ENCODE measurements at places on chromosomes 2 and 18.

DNA sequence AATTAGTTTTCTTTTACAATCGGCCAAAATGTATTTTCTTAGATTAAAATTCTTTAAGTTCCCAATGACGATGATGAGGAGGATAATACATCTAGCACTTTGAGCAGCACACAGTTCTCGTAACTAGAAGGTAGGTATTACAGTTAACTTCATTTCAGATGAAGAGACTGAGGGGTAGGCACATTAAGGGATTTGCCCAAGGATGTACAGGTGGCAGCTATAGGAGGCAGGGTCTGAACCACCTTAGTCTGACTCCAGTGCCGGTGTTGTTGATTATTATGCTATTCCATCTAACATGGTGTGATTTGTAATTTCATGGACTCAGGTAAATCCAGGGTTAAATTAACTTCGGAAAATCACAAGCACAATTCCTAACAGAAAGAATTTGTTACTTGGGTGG, 1.1 kb downstream of the CD28 start:
- DNase-seq: no peak

DNA sequence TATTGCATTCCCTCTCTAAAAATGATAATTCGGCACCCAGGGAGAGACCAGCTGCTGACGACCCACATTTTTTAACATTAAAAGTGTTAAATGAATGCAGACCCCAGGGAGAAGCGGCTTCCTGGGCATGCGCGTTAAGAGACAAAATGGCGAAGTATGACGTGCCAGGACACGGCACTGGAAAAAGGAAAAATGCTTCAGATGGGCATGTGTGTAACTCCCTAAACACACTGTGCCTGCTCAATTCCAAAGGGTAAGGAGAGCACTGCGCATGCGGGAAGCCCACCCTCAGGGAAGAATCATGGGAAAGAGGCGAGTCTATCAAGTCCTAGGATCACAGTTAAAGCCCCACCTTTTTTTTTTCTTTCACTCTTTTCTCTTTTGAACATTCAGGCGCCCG, 58.1 kb downstream of the CYP26B1 start:
- no peak for DNase-seq

DNA sequence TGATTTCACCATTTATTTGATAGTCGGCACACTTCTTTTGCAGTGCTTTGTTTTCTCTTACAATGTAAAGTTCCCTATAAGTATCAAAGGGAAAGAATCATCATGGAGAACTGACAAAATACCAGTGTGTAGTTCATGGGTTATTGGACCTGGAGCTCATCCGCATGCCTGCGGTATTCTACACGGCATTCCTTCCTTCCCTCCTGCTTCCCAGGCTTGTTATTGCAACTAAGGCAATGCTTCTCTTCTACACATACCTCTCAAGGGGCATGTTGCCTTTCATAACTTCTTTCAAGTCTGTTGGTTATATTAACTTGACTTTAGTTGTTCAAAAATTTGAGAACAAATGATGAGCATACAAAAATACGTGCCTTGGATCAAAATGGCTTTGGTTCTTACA, 24.3 kb upstream of the FAP start:
- DNase-seq: no peak

- DNase-seq: no peak
These were observed 37.6 kb upstream of the PMAIP1 start for GRCh38 chr18:59861963-59862819.

DNA sequence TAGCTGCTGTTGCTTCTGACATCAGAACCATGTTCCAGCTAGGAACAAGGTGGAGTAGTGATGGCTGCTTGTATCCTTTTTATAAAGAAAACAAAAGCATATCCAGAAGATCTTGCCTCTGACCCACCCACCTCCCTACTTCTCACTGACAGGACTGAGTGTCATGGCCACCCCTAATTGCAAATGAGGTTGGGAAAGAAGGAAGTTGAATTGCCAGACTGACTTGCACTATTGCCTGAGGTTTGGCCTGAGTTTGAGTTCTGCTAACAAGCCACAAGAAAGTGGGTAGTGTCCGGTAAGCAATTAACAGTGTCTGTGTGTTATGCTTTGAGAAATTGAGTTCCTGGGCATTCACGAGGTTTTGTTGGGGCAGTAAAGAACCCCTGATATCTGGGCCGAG, 22.8 kb downstream of the SGPP2 start:
- no peak for DNase-seq

GRCh38 chr2:69154106-69154505, 141.1 kb downstream of the ANTXR1 start:
- DNase-seq: no peak

GRCh38 chr2:197211881-197212342, 98.7 kb downstream of the ANKRD44 start:
- no peak for DNase-seq

GRCh38 chr18:12750076-12750714, 47.4 kb downstream of the PSMG2 start:
- DNase-seq: no peak

GRCh38 chr2:120825370-120826259, 89.9 kb downstream of the GLI2 start:
- peak; percentile 54 for DNase-seq

DNA sequence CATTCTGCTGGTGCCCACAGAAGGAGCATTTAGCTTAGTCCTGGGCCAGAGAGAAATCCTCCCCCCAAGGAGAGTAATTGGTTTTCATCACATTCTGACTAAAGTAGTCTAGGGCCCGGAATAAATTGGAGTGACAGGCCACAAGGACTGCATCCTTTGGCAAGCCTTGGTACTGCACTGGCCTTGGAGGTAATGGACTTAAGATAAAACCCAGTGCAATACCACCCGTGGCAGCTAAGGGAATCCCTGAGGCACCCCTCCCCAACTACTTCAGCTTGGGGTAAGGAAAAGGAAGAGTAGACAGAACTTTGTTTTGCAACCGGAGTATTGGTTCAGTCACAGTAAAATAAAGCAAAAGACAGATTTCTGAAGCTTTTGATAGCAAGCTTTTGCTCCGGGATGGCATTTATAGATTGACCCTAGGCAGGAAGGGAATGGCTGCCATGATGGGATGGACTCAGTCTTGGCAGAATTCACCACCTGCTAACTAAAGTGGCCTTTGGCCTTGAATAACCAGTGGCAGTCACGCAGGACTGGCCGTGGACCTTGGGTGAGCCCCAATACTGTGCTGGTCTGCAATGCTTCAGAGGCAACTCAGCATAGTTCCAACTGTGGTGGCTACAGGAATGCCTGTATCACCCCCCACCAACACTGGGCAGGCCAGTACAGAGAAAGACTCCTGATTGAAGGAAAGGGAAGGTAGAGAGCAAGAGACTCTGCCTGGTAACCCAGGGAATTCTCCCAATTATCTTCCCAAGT, 14.1 kb downstream of the ORC4 start:
- DNase-seq: no peak

- no peak for DNase-seq
These were observed 247.3 kb downstream of the TTC32 start for GRCh38 chr2:19654310-19655090.

- no peak for DNase-seq
These were observed 828 bp downstream of the DYNC1I2 start for GRCh38 chr2:171688129-171688465.

GRCh38 chr2:12119841-12120240, 373.4 kb downstream of the LPIN1 start:
- DNase-seq: peak; percentile 25

DNA sequence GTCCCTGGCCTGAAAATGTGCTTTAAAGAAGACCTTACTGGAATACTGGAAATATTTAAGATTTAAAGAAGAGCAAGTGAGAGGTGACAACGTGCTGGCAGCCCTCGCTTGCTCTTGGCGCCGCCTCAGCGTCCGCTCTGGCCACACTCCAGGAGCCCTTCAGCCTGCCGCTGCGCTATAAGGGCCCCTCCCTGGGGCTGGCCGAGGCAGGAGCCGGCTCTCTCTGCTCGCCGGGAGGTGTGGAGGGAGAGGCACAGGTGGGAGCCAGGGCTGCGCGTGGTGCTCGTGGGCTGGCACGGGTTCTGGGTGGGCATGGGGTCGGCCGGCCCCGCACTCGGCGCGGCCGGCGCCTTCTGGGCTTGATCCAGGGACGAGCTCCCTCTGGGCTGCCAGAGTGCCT, 2.9 kb upstream of the COQ10B start:
- no peak for DNase-seq

All from brain microvascular endothelial cell (primary cell).